Ecto neural progenitor cell (in vitro differentiated cells): ENCODE measurements at places on chromosomes 2 and 18.

DNA sequence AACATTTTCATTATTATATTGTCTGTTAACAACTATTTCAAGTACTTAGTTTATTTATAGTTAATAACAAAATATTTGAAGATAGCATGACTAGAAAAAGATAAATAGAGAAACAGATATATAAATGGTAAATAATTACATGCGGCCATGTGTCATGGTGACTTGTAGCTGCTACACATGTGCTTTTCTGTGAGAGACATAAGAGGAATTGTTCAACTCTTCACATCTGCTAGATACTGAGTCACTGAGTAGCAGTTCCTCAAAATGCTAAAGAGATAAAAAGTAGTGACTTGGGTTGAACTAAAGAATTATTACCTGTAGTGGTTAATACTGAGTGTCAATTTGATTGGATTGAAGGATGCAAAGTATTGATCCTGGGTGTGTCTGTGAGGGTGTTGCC, 37.5 kb upstream of the SCN9A start:
- DNase-seq = no peak

GRCh38 chr18:51288582-51288981, 91.1 kb upstream of the MEX3C start:
- DNase-seq = no peak

DNA sequence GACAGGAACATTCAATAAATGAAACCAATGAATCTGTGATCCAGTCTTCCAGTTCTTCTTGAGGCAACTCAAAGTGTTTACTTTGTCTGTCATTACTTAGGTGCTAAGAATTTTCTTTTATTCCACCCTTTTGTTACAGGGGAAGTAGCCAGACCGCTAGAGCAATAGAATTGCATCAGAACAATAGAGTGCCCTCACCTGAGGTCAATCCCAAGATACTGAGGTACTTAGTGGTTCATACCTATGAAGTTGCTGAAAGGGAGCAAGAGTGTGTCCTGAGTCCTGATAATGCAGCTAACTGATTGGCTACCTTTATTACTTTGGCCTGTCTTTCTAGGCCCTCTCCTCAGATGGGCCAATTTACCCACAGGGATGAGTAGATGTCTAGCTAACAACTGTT, 359.4 kb upstream of the KCNH7 start:
- DNase-seq = no peak

DNA sequence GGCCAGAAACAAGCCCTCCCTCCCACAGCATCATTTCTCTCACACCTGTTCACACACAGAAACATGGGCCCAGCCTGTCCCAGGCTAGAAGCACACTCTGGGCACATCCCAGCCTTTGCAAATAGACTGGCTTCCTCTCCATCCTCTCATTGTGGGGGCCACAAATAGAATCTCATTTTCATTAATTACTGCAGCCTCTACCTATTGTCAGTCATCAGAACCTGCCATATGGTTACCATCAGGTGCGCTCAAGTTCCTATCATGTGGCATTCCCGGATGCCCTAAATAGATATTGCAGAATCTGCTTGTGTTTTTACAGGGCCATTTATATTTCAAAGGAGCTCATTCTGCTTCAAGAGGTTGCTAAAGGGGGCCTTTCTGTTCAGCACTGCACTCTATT, 460.7 kb downstream of the BCL11A start:
- DNase-seq = no peak

DNA sequence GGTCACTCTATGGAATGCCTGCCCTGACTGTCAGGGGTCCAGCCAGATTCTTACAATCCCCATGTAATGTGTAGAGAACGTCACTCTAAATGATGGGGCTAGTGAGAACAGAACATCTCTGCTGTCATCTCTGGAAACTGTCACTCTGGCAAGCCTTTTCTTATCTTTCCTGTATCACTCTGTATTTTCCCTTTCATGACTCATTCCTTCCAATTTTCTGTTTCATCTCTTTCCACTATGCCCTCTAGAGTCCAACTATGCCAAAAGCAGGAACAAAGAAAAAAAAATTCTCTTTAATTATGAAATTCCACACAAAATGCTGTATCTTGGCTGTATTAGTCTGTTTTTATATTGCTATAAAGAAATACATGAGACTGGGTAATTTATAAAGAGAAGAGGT, 608.8 kb downstream of the ADCYAP1 start:
- no peak for DNase-seq

GRCh38 chr2:15645300-15645699, 53.6 kb downstream of the DDX1 start:
- no peak for DNase-seq

DNA sequence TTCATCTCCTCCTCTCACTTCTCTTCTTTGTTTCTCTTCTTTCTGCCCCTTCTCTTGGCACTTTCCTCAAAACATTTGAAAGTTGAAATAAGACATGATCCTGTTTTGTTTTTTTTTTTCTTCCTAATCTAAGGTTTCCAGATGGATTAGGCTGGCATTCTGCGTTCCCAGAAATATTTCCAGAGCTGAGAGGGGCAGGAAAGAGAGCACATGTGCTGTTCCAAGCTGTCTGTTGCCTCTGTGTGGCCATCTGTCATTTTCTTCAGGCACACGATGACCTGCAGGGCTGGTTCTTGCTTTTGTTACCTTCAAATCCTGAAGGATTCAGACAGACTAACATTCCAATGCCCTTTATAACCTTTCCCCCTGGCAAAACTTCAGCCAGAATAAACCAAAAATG, 142.9 kb downstream of the RNF144A start:
- no peak for DNase-seq

DNA sequence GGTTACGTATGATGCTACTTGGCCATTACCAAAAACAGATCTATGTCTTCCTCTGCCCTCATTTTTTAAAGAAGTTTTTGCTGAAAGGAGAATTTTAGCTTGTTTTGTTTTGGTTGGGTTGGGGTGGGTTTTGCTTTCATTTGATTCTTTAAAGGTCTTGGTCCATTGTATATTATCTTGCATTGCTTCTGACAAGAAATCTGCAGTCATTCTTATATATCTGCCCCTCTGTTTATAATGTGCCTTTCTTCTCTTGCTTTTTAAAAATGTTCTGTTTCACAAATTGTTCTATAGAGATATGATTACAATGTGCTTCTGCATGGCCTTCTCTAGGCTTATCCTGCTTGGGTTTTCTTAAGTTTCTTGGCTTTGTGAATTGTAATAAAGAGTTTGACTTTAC, 660.6 kb downstream of the RNF144A start:
- DNase-seq = no peak
